ENCODE measurements at places on chromosomes 11 and 22.
A peak's percentile ranks its signal among the peaks of the same experiment; 100 is the strongest.

DNA sequence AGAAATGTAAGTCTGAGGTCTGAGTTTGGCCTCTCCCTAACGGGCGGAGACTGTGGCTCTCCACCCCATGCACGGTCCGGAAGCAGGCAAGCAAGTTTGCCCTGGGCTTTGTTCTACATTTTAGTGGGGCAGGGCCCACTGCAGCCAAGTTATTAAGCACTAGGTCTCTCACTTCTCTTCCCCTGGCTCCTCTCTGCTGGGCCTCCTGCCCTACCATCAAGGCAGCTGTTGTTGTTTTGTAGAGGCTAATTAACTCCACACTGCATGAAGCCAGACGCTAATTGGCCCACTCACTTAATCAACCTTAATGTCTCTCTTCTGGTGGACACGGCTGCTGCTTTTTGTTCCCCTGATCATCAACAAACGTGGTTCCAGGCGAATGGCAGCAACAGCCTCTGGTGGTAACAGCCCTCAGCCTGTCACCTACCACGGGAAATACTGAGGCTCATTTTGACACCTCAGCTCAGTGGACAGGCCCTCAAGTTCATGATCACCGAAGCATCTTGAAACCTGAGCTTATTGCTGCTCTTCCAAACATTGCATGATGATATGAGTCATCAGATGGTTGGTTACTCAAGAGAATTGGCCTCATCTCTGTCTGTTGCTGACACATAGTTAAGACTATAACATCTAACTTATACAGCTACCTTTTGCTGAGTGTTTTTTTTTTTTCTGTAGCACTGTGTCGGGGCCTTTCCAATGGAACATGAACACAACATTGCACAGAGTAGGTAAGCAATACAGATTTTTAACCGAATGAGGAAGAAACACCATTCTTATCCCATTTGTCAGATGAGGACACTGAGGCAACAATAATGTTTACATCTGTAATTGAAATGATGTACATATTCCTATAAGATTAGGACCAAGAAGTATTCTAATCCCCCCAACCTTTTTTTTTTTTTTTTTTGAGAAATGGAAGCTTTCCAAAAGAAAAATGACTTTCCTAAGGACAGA is 20.8 kb upstream of the LMO2 start:
- no peak for DNase-seq

DNA sequence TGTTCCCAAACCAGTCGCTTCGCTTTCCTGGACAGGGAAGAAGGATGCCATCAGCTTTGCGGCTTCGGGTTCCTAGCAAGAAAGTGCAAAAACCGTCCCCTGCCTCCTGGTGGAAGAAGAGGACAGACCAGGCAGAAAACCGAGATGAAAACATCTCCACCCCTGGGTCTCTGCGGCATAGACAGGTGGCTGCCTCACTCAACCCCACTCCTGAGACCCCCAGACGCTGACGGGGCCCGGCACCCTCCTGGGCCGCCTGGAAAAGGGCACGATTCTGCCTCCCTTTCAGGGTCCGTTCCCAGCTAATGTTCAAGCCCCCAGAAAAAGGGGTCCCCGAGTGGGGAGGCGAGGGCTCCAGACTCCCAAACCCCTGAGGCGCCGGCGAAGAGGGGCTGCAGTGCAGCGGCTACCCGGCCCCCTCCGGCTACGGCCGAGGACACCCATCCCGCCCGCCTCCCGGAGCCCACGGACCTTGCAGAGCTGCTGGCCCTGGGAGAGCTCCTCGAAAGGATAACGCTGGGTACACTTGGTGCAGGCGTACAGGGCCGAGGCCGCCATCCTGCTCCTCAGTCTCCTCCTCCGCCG is 569 bp downstream of the FAM76B start:
- DNase-seq: peak; percentile 21

- no peak for DNase-seq
These were observed 976.9 kb upstream of the TENM4 start for GRCh38 chr11:80417681-80418080.

DNA sequence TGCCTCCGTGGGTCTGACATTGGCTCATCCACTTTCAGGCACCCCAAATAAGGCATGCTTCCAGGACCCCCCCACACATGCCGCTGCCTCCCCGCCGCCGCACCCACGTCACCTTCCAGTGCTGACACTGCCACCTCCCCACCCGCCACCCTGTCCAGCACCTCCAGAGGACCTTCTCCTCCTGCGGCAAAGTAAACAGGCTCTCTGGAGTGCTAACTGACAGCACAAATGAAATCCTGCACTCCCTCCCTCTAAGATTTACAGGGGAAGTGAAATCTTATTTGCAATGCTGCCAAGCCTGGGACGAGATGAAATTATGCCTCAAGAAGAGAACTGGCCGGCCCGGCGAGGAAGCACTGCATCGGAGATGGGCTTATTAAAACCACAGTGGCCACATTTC is 35.3 kb downstream of the MACROD1 start:
- DNase-seq: no peak

- DNase-seq: no peak
These were observed 61.2 kb downstream of the GUCY1A2 start for GRCh38 chr11:106957030-106957482.

DNA sequence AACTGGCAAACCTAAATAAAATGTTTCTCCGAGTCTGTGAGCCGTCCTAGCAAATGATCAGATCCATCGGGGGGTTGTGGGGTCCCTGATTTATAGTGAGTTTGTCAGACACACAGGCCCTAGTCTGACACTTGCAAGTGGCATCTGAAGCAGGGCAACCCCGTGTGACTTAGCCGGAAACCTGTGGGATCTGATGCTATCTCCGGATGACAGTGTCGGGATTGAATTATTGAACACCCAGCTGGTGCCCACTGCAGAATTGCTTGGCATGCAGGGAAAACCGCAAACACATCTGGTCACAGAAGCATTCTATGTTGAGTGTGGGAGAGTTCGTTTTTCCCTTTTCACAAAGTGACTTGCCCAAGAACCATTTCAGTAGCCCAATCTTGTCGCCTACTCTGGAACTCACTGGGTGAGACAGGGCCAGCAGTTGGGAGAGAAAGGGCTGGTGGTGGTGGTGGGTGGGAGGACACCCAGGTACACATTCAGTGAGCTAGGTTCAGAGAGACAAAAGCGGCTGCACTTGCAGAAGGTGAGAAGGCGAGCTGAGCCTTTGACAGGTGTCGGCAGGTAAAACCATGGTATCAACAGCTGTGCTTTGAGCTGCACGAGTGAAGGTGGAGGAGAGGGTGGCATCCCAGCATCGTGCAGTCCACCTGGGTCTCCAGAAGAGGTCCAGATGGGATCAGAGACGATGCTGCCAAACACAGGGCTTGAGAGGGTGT is 33.7 kb upstream of the B3GAT1 start:
- no peak for DNase-seq

DNA sequence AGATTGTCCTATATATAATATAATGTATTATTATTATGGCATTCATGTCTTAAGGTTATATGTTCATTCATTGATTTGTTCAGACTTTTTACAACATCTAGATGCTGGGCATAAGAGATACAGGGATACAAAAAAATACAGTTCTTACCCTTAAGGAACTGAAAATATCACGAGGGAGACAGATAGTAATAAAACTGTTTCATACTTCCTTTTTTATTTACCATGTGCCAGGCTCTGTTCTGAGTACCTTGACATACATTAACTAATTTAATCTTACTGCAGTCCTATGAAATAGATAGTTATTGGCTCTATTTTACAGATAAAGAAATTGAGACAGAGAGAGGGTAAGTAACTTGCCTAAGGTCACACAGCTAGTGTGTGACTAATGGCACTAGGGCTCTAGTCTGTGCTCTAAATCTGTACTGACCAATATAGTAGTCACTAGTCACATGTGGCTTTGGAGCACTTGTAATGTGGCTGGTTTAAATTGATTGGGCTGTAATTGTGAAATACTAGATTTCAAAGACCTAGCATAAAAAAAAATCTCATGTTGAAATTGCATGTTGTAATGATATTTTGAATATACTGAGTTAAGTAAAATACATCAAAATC is 21.3 kb downstream of the TRIM44 start:
- no peak for DNase-seq

All from T follicular helper cell (primary cell).